ENCODE measurements at places on chromosomes 11 and 22.
A peak's percentile ranks its signal among the peaks of the same experiment; 100 is the strongest.

DNA sequence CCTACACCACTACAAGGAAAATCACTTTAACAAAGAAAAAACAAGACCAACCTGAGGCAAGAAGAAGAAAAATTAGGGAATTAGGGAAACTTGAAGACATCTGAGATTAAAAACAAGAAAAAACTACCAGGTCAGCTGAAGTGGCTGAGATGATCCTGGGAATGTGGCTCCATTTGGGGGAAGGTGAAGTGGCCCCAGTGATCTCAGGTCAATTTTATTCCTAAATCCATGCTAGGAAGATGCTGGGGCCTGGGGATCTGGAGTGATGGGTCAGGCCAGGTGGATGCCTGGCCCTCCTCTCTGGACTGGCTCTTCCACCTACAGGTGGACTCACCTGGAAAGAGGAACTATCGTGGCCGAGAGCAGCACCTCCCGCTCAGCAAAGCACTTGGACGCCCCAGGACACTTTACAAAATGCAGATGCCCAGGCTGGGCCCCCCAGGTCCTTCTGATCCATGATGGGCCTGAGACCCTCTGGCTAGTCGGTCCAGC lies 6.7 kb downstream of the TOP3B start:
- DNase-seq = no peak

- DNase-seq = no peak
Measured at GRCh38 chr22:21718499-21718898, 17.1 kb downstream of the YPEL1 start.

DNA sequence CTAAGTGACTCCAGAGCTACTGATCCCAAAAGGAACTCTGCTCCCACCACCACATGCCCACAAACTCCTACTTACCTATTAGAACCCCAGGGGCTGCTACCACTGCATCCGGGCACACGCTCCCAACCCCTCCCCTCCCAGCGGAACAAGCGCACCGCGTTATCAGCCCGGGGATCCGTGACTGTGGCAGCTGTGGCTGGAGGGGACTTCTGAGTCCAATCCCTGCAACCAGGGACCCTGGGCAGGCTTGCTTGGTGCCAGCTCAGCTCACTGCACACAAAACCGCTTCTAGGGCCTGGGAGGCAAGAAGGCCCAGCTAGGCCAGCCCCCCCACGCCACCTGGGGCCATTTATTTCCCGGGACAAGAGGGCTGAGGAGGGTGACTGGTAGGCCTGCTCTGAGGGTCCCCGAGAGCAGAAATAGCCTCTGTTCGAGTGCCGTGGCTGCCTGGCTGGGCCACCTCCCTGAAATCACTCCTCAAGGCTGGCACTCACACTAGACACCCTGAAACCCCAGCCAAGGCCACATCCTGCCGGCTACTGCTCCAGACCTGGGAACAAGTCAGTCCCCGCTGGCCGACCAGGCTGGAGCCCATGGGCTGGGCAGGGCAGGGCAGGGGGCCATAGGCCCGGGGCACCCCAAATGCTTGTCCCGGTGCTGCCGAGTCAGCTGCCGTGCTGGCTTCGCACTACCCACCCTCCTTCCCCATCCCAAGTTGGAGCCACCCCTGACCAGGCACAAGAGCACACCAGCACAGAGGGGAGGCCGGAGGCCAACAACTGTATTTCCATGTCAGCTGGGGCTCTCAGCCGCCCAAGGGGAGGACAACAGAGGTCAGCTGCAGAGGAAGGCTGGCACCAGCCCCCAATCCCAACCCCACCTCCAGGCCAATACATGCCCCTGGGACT lies 1.9 kb upstream of the IFITM10 start:
- DNase-seq = no peak

GRCh38 chr22:45169591-45170466 lies 6.1 kb downstream of the NUP50 start:
- no peak for DNase-seq

- no peak for DNase-seq
Measured at GRCh38 chr11:69647761-69648497, 7.0 kb downstream of the CCND1 start.

- no peak for DNase-seq
Measured at GRCh38 chr11:65745049-65745448, 24.5 kb upstream of the RNASEH2C start.

GRCh38 chr22:19184276-19184997 lies 5.9 kb upstream of the SLC25A1 start:
- DNase-seq = no peak

DNA sequence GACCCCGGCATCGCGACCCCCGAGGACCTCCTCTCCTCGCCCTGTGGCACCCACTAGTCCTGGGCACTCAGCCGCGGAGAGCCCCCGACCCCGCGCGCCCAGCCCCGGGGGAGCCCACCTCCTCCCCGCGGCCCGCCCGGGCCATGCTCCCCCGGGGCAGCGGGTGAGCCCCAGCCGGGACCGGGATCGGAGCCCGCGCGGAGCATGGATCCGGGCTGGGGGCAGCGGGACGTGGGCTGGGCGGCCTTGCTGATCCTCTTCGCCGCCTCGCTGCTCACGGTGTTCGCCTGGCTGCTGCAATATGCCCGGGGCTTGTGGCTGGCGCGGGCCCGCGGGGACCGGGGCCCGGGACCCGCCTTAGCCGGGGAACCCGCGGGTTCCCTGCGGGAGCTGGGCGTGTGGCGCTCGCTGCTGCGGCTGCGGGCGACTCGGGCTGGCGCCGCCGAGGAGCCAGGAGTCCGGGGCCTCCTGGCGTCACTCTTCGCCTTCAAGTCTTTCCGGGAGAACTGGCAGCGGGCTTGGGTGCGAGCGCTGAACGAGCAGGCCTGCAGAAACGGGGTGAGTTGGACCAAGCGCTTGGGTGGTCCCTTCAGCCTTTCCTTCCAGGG lies 498 bp downstream of the C2CD2L start:
- DNase-seq = no peak

- DNase-seq = peak; percentile 65
Measured at GRCh38 chr11:77091146-77091940, 11.3 kb upstream of the OMP start.

DNA sequence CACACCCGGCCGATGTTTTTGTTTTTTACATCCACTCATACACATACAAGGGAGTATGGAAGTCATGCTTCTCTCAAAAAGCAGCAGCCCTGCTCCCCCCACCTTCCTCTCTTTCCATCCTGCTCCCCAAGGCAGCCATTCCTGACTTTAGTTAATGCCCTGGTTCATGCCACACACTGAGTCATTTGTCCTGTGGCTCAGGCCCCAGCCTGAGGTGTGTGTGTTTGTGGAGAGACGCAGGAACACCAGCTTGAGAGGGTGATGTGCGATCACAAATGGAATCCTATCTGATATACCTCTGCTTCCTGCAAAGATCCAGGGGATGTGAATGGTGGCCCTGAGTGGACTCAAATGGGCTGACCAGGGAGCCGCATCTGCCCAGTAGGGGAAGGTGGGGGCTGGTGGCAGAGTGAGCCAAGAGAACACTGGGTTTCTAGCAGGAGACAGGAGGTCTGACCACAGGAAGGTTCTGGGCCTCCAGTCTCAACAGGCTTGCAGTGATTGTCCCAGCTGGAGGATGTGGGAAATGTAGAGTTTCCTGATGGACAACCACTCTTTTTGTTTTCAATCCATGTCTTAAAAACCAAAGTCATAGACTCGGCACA lies 86.7 kb downstream of the OSBP2 start:
- DNase-seq = no peak

- no peak for DNase-seq
Measured at GRCh38 chr11:102269927-102270326, 47.4 kb upstream of the BIRC3 start.

- no peak for DNase-seq
Measured at GRCh38 chr11:17707830-17708229, 11.5 kb upstream of the MYOD1 start.

DNA sequence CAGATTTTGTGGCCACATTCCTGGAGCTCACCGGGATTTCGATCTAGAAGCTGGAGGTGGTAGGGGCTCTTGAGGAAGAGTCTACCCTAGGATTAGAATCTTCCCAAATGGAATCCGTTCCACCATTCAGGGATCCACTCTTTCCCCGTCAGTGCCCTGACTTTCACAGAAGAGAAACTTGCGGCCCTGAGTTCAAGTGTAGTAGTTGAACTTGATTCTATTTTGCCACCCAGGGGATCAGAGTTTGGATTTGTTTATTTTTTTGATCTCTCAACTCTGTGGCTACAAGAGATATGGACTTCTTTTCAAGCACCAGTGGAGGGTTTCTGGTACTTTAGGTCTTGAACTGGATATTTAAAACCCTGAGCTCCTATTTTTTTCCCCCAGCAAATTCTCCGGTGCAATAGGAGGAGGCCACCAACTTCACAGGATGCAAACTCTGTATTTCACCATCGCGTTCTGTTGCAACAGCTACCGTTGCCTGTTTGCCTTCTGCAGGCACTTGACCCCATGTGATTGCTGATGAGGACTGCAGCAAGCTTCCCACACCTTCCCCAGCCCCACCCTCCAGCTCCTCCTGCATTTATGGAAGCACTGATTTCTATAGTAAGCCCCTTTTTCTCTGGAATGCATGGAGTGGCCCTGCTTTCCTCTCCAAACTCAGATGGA lies 14.8 kb upstream of the MRGPRF start:
- no peak for DNase-seq

GRCh38 chr11:795634-796564 lies 2.2 kb downstream of the SLC25A22 start:
- peak; percentile 70 for DNase-seq

- no peak for DNase-seq
Measured at GRCh38 chr11:8828580-8829361, 82.2 kb upstream of the AKIP1 start.

DNA sequence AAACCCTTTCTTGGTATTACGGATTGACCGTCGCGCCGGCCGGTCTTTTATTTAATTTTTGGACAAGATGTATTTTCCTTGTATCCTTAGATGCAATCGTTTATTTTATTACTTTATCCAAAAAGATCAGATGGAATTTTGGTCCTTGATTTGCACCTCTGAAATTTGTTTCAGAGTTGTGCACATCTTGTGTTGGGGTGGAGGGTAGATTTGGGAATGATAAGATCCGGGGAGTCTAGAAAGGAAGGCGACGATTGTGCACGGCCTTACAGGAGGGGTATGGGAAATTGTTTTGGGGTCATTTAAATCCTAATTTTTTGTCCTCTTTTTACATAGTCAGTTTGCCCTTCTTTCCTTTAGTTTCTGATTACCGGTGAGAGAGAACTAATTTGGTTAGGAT lies 1.4 kb downstream of the KDM2A start:
- DNase-seq = no peak

DNA sequence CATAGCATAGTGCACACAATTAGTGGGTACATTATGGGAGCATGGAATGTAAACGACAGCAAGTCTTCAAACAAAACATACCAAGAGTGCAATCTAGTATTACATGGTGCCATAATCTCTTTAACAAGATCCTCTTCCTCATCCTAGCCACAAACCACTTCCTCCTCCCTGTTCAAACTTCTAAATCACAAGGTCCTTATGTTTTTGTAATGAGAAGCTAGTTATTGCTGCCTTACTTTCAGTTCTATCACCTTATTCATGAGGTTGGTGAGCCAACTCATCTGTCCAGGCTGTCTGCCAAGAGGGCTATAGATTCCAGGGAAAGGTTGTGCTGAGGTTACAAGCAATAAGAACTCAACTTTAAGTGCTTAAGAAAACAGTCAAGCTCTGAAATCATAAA lies 195.4 kb upstream of the ARHGAP20 start:
- no peak for DNase-seq

GRCh38 chr11:14583252-14584034 lies 60.2 kb upstream of the PDE3B start:
- no peak for DNase-seq
